Kasumi-1 (cell line): ENCODE measurements at places on chromosomes 7 and 10.

- no peak for DNase-seq
These were observed 28.6 kb upstream of the TNPO3 start for GRCh38 chr7:129083525-129083924.

DNA sequence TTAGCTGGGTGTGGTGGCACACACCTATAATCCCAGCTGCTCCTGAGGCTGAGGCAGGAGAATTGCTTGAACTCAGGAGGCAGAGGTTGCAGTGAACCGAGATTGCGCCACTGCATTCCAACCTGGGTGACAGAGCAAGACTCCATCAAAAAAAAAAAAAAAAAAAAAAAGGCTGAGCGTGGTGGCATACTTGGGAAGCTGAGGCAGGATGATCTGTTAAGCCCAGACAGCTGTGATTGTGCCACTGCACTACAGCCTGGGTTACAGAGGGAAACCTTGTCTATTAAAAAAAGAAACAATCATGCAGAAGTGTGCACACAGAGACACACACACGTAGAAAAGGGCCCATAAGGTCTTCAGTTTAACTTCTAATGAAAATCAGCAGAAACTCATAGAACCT, 150.6 kb downstream of the TPST1 start:
- no peak for DNase-seq

DNA sequence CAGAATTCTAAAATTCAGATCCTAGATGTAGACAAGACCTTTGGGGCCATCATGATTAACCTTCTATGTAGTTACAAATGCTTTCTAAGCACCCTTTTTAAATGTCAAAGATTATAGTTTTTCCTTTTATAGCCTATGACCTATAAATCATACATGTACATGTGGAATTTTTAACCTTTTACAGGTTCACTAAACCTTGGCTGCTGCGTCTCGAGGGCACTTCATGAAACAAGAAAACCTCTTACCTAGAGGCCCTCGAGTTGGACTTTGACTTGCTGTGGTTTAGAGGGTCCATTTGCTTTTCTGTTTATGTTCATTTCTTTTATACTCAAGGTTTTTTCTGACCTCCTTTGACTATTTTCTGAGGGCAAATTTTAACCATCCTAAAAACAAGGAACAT, 302.2 kb downstream of the CSTF2T start:
- no peak for DNase-seq

GRCh38 chr7:140326116-140326928, 72.0 kb downstream of the SLC37A3 start:
- DNase-seq, result peak; percentile 64
